ENCODE measurements at places on chromosomes 11 and 22. TPM values are rescaled to one million over a fixed set of nuclear protein-coding genes. Genes with fewer than 3 reads are reported as not detected.

Gene KCNJ1
- total RNA-seq: not detected

Gene SLC16A8
- total RNA-seq: not detected

Gene IFITM1
- 123 TPM for total RNA-seq

Gene MYO7A
- total RNA-seq: 3.0 TPM

Gene KRTAP5-8
- not detected for total RNA-seq

Gene GSTT2
- total RNA-seq: 0.43 TPM

Gene SLC22A8
- not detected for total RNA-seq

Gene DKK3
- total RNA-seq: 980 TPM

Gene GCAT
- 24.0 TPM for total RNA-seq

Gene MPZL2
- total RNA-seq: 24.2 TPM

Gene NAALADL1
- 3.5 TPM for total RNA-seq

Gene CCDC81
- total RNA-seq: 0.59 TPM

Gene SGSM1
- total RNA-seq: 8.0 TPM

Gene NFAM1
- 1.5 TPM for total RNA-seq

Gene PRMT3
- 9.7 TPM for total RNA-seq

Gene TRIM51
- total RNA-seq: not detected

Gene CDHR5
- total RNA-seq: not detected

Gene NUDT8
- 31.4 TPM for total RNA-seq

Gene MADD
- total RNA-seq: 33.1 TPM

Gene OR10A2
- not detected for total RNA-seq

Gene OR52N4
- not detected for total RNA-seq

Gene CRYBA4
- not detected for total RNA-seq

Gene CREB3L1
- total RNA-seq: 8.6 TPM

Gene RAG2
- total RNA-seq: not detected

Gene CCDC188
- 0.67 TPM for total RNA-seq

Gene SIRT3
- 27.0 TPM for total RNA-seq

Gene ANO9
- total RNA-seq: 0.38 TPM

Gene E2F8
- 4.5 TPM for total RNA-seq

Gene IRAG1
- 6.4 TPM for total RNA-seq

Gene SCN2B
- total RNA-seq: 20.0 TPM

Gene CD3E
- 0.48 TPM for total RNA-seq

Gene MUC5AC
- not detected for total RNA-seq

Gene RASGRP2
- 30.8 TPM for total RNA-seq

Gene GSTT2B
- total RNA-seq: 21.1 TPM

Gene OR8G1
- not detected for total RNA-seq

Data from cardiac septum (tissue), 1 donor.